Forelimb muscle (tissue), 1 donor: ENCODE measurements at places on chromosomes 5 and 9.

DNA sequence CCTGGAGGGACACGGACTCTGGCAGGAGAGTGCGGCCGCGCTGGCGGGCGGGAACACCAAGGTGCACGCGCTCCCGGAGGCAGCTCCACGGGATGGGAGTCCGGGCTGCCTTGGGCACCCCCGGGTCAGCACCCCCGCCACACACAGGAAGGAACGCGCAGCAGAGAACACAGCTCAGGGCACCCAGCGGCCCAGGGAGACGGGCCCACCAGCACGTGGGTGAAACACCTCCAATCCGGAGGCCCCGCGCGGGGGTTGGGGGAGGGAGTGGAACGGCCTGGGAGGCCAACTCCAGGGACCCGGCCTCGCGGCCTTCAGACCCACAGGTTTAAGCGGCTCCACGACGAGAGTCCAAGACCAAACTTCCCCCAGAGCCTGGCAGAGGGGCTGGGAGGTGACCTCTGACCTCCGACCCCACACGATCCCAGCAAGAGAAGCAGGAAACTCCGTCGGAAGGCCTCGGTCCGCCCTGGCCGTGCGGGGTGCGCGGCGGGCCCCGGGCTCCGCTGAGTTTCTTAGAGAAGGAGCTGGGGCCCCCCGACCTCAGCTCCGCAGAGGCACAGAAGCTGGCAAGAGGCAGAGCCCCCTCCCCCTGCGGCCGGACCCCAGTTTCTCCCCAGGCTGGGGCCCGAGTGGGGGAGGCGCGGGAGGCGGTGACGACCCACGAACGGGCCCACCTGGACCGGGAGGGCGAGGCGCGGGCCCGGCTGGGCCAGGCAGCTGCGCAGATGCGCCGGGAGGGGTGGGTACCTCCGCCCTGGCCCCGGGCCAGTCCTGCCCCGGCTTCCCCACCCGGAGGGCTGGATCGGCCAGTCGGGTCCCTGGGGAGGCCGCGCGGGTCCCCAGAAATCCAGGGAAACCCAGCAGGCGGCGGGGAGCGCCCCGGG is 851 bp downstream of the NACC2 start:
- DNase-seq: no peak

GRCh38 chr5:117089001-117089400 is 514.4 kb upstream of the SEMA6A start:
- DNase-seq: no peak

- no peak for DNase-seq
Observed at GRCh38 chr9:8694983-8695588, 895.5 kb upstream of the DMAC1 start.

DNA sequence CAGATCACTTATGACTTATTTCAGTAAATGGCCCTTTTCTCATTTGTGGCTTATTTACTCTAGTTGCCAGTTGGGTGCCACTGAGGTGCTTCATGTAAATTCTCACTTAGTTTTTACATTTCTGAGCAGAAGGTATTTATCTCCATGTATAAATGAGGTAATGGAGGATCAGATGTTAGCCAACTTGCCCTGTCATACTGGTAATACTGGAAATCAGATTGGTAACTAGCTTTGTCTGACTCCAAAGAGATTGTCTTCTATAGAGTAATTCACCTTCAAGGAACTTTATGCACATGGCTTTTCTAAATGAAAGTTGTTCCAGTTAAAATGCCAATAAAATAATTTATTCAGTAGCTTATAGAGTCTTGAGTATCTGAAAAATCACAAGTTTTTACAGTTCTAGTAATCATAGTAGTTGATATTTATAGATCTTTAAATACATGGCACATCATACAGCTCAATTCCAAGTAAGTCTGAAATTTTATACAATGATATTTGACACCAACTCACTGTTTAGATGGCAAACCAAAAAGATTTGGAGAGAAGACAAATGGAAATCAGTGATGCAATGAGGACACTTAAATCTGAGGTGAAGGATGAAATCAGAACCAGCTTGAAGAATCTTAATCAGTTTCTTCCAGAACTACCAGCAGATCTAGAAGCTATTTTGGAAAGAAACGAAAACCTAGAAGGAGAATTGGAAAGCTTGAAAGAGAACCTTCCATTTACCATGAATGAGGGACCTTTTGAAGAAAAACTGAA is 28.8 kb downstream of the RAB14 start:
- no peak for DNase-seq

GRCh38 chr9:7324152-7324598 is 475.4 kb downstream of the DMAC1 start:
- DNase-seq: no peak

DNA sequence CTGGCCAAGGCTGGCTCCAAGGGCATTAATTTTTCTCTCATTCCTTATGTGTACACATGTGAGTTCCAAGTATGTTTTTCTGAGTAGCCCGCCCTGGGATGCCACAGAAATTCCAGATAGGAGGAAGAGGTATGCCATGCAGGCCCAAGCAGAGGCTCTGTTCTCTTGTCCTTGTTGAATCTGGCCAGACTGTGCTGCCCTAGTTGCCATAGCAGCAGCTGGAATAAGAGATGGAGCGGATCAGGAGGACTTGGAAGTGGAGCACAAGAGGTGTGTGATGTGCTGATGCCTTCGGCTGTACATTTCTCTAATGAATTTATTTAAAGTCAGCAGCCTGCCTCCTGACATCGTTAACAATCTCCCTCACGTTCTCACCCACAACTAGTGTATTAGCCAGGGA is 235.6 kb upstream of the RPS23 start:
- no peak for DNase-seq

- DNase-seq: no peak
Observed at GRCh38 chr5:173458828-173459609, 130.8 kb upstream of the STC2 start.

DNA sequence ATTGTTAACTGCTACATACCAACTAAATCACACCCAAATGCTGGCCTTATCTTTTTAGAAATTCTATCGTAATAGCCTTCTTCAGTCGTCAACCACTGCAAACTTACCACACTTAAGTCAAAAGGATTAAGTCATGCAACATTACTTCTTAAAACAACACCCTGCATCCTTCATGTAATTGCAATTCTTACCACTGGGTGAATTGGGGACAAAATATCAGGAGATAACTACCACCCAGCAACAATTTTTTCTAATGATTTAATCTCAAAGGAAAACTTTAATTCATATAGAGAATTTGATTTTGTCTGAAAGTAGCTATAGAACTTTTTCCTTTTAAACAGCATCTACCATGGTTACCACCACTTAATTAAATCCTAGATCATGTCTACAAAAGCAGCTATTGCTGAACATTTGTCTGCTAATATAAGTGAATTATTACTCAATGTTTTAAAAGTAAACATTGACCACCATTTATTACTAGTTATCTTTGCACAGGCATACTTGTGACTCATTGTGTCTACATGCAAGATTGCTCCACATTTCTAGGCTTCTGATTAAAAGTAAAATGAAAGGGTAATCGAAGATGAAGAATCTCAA is 10.5 kb downstream of the MLLT3 start:
- no peak for DNase-seq

GRCh38 chr9:112869041-112869529 is 21.6 kb downstream of the SLC46A2 start:
- DNase-seq: no peak

- DNase-seq: no peak
Observed at GRCh38 chr5:35890021-35891020, 33.6 kb downstream of the IL7R start.

- DNase-seq: no peak
Observed at GRCh38 chr5:94425396-94425795, 193.0 kb downstream of the KIAA0825 start.

- DNase-seq: no peak
Observed at GRCh38 chr5:143977891-143978461, 166.0 kb downstream of the HMHB1 start.

DNA sequence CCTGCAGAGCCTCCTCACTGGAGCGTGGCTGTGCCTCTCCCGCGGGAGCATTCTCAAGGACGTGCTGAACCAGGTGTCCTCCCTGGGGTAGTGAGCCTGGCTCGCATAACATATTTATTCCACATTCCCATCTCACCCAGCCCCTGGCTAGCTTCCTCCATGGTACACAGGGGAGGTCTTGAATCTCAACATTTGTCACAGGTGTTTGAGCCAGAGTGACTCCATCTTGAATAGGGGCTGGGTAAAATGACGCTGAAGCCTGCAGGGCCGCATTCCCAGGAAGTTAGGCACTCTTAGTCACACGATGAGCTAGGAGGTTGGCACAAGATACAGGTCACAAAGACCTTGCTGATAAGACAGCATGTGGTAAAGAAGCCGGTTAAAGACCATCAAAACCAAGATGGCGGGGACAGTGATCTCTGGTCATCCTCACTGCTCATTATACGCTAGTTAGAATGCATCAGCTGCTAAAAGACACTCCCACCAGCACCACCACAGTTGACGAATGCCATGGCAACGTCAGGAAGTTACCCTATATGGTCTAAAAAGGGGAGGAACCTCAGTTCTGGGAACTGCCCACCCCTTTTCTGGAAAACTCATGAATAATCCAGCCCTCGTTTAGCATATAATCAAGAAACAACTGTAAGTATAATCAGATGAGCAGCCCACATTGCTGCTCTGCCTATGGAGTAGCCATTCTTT is 273.8 kb upstream of the IRX4 start:
- no peak for DNase-seq

GRCh38 chr9:86337469-86338108 is 16.6 kb downstream of the TUT7 start:
- no peak for DNase-seq

GRCh38 chr5:142821034-142821732 is 51.0 kb downstream of the ARHGAP26 start:
- DNase-seq: no peak

GRCh38 chr9:95261890-95262289 is 55.6 kb downstream of the FANCC start:
- no peak for DNase-seq

GRCh38 chr5:89187268-89187667 is 304.3 kb upstream of the MEF2C start:
- DNase-seq: no peak

DNA sequence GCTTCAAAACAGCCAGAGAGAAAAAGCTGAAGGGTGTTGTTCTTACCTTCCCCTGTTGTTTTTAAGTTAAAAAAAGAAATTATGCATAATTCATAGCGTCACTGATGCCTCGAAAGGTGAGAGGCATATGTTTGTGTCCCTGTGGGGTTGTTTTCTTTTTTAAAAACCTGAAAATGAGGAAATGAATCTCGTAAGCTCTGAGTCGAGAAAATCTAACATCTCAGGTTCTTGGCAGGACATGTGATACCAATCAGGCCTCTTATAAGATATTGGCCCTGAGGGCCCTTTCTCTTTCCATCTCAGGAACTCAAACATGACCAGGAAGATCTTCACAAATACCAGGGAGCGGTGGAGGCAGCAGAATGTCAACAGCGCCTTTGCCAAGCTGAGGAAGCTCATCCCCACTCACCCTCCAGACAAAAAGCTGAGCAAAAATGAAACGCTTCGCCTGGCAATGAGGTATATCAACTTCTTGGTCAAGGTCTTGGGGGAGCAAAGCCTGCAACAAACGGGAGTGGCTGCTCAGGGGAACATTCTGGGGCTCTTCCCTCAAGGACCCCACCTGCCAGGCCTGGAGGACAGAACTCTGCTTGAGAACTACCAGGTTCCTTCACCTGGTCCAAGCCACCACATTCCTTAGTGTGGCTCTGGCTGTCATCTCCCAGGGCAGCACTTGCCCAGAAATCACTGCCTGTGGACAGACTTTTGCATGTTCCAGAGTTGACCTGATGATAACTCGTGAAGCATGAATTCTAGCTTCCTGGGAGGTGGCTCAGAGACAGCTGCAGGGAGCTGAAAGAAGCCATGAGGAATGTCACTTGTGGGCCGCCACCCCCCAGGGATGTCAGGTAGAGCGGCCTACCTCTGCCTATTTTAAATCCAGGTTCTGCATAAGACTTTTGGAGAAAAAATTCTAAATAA is at the start of gene TAL2:
Gene TAL2, plus strand, starts transcription at position 274 of the 921 bp plus-strand sequence. Its CDS starts 40 bp downstream, at position 314.
- DNase-seq: no peak

DNA sequence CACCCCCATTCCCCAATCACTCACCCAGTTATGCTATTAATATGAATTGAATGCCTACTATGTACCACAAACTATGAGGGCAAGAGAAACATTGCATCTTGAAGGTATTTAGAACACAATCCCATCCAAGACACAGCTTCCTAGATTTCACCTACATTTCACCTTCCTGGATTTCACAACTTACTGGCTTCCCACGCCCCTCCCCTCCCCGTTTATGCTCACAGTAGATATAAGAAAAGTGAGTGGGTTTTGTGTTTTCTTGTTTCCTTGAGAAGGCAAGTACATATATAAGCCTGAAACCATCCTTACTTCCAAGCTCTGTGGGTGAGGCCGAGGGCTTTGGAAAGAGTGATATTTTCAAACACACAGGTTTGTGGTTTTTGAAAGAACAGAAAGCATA is 465.0 kb downstream of the BNC2 start:
- no peak for DNase-seq

DNA sequence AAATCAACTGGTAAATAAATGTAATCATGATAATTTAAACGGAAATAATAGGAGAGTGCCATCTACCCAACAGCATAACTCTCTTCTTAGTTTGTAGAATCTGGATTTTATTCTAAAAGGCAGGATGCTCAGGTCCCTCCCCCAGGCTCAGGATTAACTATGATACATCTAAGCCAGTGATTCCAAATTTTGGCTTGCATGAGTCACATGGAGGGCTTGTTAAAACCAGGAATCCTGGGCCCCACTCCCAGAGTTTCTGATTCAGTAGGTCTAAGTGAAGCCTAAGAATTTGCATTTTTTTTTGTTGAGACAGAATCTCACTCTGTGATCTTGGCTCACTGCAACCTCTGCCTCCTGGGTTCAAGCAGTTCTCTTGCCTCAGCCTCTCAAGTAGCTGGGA is 62.3 kb upstream of the ZFR start:
- DNase-seq: no peak

GRCh38 chr5:149581192-149581861 is at the start of gene ARHGEF37:
Gene ARHGEF37, plus strand, starts transcription at chr5:149581498. Its CDS starts 16,272 bp downstream, at chr5:149597770.
- no peak for DNase-seq

DNA sequence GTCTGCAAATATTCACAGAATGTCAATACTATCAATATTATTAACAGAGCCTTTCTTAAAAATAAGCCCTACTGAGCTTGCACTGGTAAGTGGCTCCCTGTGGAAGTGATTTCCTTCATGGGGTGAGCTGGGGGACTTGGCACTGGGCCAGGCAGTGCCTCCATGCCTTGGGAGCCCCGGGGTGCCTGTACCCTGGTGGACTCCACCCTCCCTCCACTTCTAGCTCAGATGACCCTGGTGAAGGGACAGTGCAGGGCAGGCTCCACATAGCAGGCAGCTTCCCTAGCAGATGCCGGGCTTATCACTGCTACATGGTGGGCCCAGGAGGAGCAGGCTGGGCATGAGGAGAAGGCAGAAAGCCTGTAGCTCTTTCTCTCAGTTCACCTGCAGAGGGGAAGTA is 119.2 kb downstream of the DCP2 start:
- no peak for DNase-seq

- DNase-seq: no peak
Observed at GRCh38 chr5:136622747-136623146, 257.4 kb upstream of the TRPC7 start.

DNA sequence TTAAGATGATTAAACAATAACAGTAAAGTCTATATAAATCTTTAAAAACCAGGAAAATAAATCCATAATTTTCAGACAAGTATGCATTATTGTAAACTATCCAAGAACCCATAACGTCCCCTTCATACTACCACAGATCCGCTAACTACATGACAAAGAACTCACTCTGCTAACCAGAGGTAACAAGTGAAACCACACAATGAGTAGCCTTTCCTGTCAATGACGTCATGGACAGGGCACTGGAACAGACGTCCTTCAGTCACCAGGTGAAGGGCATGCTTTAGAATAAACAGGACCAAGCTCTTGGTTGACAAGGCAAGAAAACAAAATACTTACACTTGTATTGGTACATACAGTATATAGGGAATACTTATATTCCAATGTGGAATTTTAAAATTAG is 45.2 kb downstream of the RNF130 start:
- no peak for DNase-seq
